ENCODE measurements at places on chromosomes 7 and 10.
A peak's percentile ranks its signal among the peaks of the same experiment; 100 is the strongest.

DNA sequence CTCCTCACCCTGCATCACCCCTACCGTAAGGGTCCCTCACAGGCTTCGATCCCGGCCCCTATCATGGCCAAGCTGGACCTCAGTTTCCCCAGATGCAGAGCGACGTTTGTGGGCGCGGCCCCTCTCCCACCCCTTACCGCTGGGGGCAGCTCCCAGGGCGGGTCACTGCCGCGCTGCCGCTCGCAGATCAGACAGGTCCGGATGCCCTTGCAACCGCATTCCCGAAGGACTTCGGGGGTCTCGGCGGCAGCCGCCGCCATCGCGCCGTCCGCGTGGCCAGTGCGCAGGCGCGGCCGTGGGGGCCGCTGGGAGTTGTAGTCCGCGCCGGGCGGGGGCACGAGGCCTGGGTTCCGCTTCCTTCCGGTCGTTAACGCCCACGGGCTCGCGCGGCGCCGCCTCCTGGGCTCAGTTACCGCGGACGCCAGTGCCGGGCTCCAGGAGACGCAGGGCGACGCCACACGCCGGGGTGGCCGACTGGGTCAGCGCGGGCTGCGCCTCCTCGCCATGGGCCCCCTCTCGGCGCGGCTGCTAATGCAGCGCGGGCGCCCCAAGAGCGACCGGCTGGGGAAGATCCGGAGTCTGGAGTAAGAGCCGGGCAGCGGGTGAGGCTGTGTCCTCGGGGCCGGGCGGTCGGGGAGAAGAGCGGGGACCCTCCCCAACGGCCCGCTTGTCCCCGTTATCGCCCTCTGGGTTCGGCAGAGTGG lies at the start of the genes ALKBH4 and LRWD1:
Gene ALKBH4 (minus strand): TSS at position 287 of the 704 bp plus-strand sequence. CDS start 27 bp downstream, at position 260.
Gene LRWD1 (plus strand): TSS at position 408 of the 704 bp plus-strand sequence. CDS start 97 bp downstream, at position 505.
- peak; percentile 99 for DNase-seq

DNA sequence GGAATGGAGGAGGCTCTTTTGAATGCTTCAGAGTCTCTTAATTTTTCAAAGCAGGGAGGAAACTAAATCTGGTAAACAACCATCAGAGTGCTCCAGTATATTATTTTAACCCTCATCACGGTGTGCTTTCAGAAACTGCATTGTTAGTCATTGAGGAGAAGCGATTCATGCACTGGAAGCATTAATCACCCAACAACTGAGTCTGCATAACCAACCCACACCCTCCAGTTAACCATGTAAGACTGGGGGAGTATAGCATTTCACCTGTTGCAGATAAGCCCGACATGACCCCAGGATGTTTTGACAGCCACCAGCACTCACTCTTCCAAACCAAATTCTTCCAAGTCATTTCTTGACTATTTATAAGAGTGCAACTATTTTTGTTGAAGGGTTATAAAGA lies 257.6 kb downstream of the GATA3 start:
- DNase-seq = no peak

DNA sequence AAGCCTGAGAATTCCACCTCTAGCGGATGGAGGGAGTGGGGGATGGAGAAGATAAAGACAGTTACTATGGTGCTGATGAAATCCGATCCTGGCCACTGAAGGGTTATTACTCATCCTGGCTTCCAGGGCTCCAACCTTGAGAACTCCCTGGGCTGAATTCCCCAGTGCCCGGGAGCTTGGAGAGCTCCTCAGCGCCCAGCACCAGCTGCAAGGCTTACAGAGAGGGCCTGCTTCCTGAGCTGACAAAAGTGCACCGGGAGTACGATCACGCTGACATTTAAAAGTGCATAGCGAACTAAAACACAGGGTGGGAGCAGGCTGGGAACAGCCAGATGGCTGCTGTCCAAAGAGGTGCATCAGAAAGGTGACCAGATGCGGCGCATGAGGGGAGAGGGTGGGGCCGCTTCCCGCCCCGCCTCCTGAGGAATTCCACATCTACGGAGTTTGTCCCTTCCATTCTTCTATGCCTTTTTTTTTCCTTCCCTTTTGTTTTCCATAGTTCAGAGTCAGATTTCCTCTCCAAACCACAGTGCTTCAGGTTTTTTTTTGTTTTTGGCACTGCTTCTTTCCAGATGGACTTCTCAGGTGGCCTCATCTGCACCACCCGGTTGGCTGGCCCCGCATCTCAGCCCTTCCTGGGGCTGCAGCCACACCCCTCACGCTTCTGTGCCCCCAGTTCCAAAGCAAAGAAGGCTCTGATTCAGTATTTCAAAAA lies 62.4 kb upstream of the MKRN1 start:
- DNase-seq = no peak

DNA sequence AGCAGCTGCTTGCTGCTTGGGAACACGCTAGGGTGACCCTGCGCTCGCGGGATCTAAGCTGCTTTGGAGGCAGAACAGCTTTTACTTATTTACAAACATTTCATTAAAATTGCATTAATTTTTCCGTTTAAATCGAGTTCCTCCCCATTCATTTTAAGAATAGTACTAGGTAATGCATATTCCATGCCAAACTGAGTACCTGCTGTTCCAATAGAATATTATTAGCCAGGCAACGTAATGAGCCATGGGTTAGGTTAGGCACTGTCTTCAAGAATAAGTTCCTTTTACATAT lies 860 bp downstream of the EXOC6 start:
- no peak for DNase-seq

DNA sequence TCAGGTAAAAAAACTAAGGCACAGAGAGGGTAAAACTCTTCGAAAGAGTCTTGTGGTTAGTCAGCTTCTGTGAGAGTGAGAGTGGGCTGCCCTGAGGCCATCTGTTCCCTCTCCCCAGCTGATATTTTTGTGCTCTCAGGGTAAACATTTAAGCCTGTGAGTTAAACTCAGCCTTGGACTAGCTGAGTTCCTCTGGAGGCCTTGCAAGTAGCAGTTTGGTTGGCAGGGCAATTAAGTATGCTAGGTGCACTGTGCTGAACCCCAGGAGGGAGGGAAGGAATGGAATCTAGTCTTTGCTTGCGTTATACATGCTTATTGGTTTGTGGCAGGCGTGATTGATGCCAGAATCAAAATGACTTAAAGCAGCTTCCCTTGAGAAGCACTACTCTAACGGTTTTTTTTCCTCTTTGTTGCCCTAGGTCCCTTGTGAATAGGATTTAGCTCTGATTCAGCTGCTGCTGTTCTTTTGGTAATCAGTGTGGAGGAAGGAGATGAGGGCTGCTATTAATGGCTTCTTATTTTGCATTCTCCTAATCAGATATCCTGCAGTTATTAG lies 140.2 kb downstream of the AUTS2 start:
- no peak for DNase-seq

GRCh38 chr7:105037319-105037718 lies 23.3 kb downstream of the KMT2E start:
- no peak for DNase-seq

- DNase-seq = peak; percentile 27
These were observed 1.4 kb downstream of the KIN start for GRCh38 chr10:7786430-7786829.

DNA sequence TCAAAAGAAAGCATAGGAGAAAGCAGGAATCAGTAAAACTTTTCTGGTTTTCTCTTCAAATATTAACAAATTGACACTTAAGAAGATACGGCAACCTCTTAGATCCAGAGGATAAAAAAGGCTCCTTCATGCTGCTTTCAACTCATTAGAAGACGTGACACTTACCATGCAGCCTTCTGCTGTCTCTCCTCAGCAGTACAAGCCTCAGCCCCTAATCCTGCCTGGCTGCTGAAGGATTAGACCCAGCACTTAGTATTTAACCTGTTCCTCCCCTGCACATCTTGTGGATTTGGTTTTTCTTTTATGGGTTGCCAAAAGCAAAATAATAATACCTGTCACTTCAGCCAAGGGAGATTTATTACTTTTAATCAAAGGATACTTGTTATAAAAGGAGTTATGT lies 108.4 kb downstream of the LYZL1 start:
- no peak for DNase-seq

GRCh38 chr10:43978936-43979335 lies 330.3 kb upstream of the ZNF32 start:
- DNase-seq = no peak

GRCh38 chr7:73766556-73767229 lies 3.4 kb downstream of the CLDN3 start:
- DNase-seq = no peak

GRCh38 chr10:15374156-15374555 lies 3.1 kb upstream of the FAM171A1 start:
- DNase-seq = no peak

Data from suppressor macrophage treated with lipopolysaccharide for 4 hours (primary cell).